Calu3 (cell line): ENCODE measurements at places on chromosomes 16 and 17.
A peak's percentile ranks its signal among the peaks of the same experiment; 100 is the strongest.

DNA sequence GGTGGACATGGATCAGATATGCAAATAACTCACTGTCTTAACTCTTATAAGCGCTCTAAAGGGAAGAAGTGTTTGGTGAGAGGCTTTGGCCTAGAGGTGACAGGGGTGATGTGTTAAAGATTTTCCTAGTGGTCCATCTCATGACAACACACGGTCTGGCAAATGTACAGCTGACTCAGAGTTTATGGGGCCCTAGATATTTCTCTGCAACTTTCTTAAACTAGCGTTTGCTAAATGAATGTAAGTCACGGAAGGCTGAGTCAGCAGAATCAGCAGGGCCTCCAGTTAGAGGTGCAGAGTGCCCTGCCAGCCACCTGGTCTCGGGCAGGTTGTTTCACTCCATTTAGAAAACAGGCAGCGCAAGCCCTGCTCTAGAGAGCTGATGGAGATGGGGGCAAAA lies 40.1 kb downstream of the CLEC16A start:
- no peak for DNase-seq

DNA sequence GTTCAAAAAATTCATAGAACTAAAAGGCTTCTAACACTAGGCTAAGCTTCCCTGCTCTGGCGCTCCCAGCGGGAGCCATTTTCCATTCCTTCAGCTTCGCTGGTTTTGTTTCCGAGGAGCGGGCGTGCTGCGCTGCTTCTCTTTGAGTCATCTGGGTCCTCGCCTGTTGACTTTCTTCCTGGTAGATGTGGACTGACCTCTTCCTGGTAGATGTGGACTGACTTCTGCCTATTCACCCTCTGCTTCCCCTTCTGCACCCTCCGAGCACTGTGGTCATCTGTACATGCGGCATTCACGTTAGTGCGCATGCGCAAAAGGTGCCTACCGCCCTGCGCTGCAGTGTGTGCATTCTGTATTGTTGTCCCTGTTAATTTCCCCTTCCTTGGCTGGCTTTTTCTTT lies 40.8 kb upstream of the SEC14L1 start:
- peak; percentile 71 for DNase-seq

DNA sequence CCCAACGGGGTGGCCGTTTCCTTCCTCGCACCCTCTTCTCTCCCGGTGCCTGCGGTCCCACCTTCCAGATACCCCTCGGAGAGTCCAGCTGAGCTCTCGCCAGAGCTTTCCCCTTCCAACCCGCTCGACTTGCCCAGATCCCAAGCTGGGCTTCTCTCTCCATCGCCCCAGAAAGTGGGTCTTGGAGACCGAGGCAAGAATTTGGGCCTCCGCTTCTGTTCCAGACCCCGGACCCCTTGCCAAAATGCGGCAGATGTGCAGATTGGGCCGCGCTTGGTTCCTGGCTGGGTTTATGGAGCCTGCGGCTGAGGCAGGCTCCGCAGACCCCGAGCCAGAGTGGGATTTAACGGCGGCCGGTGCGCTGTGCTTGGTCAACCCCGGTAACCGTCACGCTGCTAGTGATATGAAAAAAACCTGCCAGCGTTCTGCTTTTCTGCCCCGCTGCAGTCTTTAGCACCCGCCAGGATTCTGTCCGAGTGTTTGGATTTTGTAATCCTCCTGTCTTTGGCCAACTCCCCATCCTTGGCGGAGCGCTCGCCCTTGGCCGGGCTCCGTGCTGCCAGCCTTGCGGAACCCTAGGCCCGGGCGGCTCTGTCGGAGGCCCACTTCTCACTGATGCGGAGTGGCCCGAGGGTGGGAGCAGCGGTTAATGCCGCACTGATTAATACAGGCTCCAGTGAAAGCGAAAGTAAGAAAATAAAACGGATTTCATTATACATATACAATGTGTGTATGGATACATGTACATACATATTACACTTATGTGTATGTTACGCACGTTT lies 754 bp upstream of the SLFN11 start:
- peak; percentile 28 for DNase-seq

GRCh38 chr17:49777563-49777962 lies 10.9 kb upstream of the KAT7 start:
- no peak for DNase-seq

DNA sequence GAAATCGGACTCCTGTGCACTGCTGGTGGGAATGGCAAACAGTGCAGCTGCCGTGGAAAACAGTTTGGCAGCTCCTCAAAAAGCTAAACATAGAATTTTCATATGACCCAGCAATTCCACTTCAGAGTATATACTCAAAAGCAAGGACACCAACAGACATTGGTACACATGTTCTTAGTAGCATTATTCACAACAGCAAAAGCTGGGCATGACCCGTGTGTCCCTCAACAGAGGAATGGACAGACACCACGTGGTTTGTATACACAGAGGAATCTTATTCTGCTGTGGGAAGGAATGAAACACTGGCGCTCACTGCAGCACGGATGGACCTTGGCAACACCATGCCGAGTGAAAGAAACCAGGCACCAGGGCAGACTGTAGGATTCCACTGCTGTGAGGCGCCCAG lies 16.0 kb downstream of the NPTX1 start:
- no peak for DNase-seq

DNA sequence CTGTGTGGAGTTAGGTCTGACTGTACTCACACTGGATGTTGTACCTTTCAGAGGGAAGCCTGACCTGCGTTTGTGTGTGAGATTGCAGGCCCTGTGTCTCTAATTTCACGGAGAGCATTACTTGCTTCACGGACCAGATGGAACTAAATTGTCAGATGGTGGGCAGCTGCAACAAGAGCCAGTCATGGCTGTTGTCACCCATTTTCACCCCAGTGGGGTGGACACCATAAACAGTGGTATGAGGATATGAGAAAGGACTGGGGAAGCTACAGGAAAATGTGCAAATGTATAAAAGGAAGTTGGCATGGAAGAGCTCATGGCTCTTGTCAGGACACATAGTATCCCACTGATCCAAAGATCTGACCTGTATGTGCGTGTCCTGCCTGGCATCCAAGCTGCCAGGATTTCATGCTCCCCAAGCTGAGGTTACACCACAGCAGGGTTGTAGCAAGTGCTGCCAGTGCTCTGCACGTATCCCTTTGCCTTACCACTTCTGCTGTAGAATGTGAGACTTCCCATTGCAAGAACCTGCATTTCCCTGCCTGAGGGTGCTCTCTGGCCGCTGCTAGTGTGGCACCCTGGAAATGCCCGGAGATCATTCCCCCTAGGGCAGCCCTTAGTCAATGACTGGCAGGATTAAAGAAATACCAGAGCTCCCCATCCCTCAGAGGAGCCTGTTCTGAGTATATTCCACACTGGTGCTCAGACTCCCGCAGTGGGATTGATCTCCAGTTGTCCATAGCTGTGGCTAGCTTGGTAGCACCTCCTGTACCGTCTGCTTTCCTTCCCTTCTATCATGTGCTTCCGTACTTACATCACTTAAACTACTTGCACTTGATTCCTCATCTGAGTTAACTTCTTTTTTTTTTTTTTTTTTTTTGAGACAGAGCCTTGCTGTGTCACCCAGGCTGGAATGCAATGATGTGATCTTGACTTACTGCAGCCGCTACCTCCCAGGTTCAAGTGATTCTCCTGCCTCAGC lies 70.4 kb upstream of the TANC2 start:
- DNase-seq: no peak

- peak; percentile 37 for DNase-seq
Measured at GRCh38 chr17:59856859-59857794, 35.6 kb downstream of the TUBD1 start.

GRCh38 chr16:20289571-20289970 lies 37.7 kb downstream of the GP2 start:
- no peak for DNase-seq

GRCh38 chr17:17382065-17382459 lies 78.9 kb downstream of the NT5M start:
- DNase-seq: no peak

- DNase-seq: no peak
Measured at GRCh38 chr17:38460082-38460715, 31.9 kb downstream of the ARHGAP23 start.
